ENCODE measurements at places on chromosomes 6 and 20.
A peak's percentile ranks its signal among the peaks of the same experiment; 100 is the strongest.

GRCh38 chr6:157690441-157691210 is 132.4 kb upstream of the SNX9 start:
- DNase-seq = no peak

DNA sequence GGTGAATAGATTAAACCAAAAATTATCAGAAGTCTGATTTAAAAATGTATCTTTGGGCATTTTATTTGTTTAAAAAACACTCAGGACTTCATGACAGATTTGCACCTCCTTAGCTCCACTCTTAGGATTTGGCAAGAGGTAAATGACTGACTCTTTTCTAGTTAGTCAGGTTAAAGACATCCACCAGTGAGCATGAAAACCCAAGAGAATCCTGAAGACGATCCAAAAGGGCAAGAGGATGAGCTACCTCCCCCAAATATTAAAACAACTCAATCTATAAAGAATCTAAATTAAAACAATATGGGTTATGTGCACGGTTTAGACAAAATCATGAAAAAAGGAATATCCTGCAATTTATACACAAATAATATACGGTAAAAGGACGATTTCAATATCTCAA is 89.4 kb upstream of the OPRM1 start:
- DNase-seq = no peak

DNA sequence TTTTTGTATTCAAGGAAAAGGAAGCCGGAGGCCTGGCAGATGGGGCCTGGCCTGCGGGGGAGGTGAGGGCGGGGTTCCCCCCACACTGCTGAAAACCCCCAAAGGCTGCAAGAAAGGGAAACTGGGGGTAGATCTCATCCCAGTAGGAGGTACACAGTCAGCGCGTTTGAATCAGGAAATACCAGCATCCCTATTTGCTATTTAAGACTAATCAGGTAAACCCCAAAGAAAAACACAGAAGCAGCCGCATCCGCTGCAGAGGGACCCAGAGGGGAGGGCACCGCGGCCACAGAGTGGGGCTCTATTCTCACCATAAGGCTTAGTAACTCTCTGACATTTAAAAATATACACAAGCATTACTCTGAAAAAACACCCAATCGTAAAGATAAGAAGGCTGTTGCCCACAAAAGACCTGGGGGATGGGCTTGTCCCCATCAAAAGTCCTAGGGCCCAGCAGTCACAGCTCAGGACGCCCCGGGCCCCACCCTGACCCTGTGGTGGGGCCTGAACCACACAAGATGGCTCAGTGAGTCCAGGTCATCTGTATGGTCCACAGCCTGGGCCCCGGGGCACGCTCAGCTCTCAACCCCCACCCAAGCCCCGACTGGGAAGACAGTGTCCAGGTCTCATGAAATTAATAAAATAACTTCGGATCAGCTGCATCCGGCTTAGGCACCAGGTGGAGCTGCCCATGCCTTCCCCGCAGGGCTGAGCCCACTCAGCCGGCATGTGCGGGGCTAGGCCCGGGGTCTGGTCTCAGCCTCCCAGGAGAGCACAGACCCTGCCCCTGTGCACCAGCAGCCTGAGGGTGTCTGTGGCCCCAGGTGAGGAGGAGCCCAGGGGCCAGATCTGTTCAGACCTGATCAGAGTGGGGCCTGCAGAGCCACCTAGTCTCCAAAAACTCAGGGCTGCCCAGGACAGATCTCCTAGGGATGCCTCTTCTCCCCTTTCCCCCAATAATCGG is 31.0 kb downstream of the KCNQ2 start:
- no peak for DNase-seq

GRCh38 chr6:43465948-43466347 is 10.6 kb upstream of the DLK2 start:
- no peak for DNase-seq

GRCh38 chr6:45974596-45974995 is 41.1 kb downstream of the CLIC5 start:
- no peak for DNase-seq

DNA sequence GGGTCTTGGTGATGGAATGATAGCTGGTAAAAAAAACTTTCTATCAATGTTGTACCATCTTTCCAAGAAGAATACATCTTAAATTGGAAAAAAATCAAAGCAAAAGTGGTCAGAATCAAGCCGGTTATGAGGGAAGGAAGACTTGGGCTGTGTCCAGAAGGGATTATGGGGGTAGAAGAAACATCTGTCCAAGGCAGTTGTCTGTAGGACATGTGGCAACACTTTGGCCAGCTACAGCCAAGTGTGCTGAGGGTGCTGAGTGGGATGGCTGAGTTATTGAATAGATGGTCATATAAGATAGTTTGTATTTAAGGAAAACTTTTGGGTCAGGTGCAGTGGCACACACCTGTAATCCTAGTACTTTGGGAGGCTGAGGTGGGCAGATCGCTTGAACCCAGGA is 38.4 kb downstream of the INSM1 start:
- DNase-seq = no peak

- no peak for DNase-seq
These were observed 213.2 kb upstream of the MYLIP start for GRCh38 chr6:15915508-15916178.

GRCh38 chr6:147508866-147509608 is 547 bp downstream of the SAMD5 start:
- DNase-seq = no peak

GRCh38 chr20:33441142-33441955 is 2.2 kb downstream of the SNTA1 start:
- DNase-seq = no peak

DNA sequence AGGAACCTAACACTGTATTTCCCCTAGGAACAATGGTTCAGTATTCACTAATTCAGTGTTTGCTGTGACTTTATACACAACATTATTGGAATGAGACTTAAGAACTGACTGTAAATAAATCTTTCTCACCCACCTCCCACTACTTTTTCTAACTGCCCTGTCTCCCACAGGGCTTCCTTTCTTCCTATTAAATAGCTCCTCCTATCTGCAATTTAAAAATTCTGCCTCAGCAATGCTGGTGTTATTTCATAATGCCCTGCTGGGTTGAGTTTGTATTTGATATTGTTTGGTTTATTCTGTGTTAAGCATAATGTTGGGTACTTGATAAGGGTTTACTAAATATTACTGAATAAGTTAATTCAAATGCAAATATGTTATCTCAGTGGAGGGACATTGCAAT is 573.1 kb upstream of the RNF217 start:
- no peak for DNase-seq

DNA sequence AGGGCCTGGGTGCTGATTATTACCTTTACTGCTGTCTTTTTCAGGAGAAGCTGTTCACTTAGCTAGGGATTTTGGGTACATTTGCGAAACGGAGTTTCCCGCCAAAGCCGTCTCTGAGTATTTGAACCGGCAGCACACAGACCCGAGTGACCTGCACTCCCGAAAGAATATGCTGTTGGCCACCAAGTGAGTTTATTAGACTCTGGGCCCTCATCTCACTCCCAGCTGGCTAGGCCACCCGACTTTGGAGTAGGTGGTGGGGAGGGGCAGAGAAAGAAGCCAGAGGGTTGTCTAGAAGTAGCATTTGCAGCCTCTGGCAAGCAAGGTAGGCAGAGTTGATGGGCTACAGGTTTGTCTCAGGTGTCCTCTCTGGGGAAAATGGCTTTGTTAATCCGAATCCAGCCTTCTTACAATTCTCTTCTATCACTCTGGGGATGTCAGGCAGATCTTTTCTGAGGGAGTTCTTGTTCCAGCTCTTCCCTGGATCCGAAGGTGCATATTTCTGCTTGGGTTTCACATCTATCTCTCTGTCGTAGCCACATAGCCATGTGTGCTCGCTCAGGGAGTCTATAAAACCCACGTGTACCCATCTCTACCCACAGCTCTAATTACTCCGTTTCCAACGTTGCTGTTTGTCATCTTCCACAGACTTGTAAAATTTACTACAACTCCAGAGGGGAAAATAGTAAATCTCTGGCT is 21.6 kb downstream of the TFAP2B start:
- no peak for DNase-seq

DNA sequence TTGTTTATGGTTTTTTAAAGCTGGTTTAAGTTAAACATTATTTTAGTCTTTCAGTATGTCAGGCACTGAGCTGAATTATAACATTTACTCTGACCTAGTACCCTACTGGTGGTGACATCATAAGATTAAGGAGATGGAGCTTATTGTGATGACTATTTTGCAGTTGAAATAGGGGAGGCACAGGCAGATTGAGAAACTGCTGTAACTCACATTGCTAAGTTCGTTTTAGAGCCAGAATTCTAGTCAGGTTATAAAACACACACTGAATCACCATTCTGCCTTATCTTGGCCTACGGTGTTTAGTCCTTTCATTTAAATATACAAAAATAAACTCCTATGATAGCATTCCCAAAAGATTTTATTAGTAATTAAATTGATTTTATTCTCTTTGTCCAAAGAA is 584.1 kb downstream of the TFAP2A start:
- DNase-seq = no peak

- no peak for DNase-seq
These were observed 28.0 kb upstream of the MARCKS start for GRCh38 chr6:113828984-113829695.

DNA sequence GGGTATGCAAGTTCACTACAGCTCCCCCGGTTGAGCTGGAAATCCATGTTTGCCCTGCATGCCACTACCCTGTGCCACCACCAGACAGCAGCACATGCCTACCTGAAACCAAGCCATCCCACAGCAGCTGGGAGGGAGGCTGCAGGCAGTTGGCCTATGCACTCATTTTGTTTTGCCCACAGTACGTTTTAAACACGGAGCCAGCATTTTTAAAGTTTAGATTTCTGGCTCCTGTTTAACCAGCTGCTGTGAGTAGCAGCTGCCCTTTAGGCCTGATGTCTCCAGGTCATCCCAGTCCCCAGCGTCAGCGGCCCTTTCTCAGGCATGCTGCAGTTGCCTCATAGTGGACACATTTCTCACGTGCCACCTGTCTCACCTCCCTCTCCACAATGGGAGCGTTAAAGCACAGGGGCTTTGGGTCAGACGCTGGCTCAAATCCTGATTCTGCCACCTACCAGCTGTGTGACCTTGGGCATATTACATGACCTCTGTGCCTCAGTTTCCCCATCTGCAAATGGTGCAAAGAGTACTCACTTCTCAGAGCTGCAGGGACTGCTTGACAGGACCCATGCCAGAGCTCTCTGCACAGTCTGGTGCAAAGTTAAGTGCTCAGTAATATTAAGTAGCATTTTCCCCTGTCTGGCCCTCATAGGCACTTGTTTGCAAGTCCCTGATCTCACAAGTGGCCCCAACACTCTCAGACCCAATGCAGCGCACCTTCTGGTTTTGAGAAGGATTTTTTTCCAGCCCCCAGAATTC is 8.2 kb upstream of the UBE2V1 start:
- DNase-seq = peak; percentile 25

DNA sequence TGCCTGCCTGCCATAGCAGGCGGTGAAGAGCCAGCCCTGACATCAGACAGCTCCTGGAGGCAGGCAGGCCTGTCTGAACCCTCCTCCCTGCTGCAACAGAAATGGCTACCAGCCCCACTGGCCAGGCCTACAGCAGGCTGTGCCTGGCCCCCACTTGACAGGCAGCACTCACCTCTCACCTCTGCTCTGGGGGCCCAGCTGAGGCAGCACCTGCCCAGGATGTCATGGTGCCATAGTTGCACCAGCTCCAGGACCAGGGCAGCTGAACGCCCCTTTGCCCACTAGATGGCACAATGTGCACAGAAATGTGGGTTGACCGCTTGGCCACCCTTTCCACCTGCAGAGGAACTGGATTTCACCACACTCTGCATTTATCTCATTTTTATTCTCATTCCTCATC is 30.6 kb downstream of the MRPL14 start:
- DNase-seq = peak; percentile 44

DNA sequence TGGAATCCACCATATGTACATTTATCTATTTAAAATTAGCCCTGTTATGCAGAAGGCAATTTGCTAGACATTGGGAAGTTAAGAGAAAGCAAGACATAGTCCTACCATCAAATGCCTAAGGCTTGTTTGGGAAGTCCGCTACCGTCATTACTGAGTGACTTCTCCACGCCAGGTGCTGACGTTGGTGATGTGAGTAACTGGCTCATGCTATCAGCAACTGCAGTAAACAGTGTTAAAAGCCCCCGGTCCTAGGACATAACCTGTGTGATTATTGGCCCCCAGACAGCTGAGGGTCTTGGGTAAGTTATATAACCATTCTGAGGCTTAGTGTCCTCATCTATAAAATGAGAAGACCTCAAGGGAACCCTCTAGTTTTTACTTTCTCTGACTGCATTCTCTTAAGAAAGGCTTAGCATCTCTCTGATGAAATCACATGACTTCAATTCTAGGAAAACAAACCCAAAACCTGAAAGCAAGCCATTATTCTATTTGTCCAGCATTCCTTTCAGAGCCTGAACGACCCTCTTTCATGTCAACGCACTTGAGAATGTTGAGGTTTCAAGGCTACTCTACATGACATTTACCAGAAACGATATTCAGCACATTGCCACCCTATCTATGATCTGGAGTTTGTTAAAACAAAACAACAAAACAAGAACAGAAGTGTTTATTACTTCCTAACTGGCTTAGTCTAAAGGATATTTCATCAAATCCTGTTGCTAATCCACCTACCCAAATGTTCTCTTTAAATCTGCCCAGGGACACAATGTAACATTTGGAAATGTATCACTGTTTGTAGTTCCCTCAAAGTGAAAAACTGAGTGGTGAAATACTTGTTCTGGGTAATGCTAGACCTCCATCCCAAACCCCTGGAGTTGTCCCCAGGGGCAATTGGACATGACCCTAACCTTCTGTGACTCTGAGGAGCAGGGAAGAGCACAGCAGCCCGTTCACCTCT is 133.8 kb downstream of the BTBD3 start:
- DNase-seq = no peak

DNA sequence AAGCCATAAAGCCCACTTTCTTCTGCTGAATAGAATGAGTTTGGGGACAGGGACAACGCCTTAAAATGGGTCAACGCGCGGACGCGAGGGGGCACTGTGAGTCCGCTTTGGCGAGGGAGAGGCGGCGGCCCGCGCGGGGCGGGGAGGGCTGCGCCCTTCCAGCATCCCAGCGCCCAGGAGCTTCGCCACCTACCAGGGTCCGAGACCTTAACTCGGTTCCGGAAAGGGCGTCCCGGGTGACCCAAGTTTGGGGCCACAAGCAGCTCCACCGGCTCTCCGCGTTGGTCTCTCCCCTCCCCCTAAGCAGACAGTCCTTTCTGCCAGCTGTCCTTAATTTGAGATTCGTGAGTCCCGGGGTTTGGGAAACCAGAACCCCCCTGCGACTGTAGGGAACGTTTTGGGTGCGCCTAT is 1.8 kb upstream of the SAMD5 start:
- DNase-seq = no peak

DNA sequence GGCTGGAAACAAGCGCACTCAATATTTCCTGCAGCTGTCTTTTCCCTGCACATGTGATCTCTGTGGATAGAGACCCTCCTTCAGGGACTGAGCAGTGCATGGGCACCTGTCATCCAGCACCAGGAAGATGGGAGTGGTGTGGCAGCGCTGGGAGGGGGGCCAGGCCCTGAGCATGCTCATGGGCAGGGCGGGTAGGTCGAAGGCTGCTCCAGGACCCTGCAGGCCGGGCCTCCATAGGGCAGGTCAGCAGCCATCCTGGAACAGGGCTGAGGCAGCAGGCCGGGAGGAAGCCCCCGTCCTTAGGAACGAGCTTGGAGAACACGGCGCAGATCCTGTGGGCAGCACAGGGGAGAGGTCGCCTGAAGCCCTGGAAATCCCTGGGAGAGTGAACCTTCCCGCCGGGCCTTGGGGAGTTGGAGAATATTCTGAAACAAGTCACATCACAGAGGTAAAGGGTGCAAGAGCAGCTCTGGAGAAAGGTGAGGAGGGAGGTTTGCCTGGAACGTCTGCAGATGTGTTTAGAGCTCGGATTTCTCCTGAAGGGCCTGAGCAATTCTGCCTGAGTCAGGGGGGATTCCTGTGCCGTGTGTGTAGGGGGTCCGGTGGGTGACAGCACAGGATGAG is 133.2 kb downstream of the SMOC2 start:
- DNase-seq = no peak

GRCh38 chr6:170210026-170210390 is 80.9 kb downstream of the DLL1 start:
- no peak for DNase-seq

All from NK-92 treated with Interleukin-12 subunit alpha and Interleukin-12 subunit beta, amount 100 ng/mL, for 24 hours (cell line).